Testis (tissue), 5 donors: ENCODE measurements at places on chromosomes 2 and 18. TPM values are rescaled to one million over a fixed set of nuclear protein-coding genes. Genes with fewer than 3 reads are reported as not detected.

Gene RAPGEF4
- 42.6 TPM for total RNA-seq

Gene IL36B
- total RNA-seq, result not detected

Gene OSR1
- total RNA-seq, result 8.9 TPM

Gene IFIH1
- total RNA-seq, result 12.8 TPM

DNA sequence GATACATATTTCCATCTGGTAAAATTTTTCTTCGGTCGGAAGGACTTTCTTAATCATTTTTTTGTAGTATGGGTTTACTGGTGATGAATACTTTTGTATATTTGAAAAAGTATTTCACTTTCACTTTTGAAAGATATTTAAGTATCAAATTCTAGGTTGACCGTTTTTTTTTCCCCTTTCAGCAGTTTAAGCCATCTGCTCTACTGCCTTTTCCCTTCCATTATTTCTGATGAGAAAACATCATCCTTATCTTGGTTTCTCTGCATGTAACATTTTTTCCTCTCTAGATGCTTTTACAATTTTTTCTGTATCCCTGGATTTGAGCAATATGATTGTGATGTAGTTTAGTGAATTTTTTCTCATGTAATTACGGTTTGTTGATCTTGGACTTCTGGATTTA, 87.0 kb downstream of the MTX2 start:
- DNase-seq, result no peak

- no peak for DNase-seq
Measured at GRCh38 chr18:76626991-76627390, 131.9 kb upstream of the ZNF516 start.

GRCh38 chr2:105774781-105775337, 30.1 kb downstream of the NCK2 start:
- DNase-seq, result no peak

DNA sequence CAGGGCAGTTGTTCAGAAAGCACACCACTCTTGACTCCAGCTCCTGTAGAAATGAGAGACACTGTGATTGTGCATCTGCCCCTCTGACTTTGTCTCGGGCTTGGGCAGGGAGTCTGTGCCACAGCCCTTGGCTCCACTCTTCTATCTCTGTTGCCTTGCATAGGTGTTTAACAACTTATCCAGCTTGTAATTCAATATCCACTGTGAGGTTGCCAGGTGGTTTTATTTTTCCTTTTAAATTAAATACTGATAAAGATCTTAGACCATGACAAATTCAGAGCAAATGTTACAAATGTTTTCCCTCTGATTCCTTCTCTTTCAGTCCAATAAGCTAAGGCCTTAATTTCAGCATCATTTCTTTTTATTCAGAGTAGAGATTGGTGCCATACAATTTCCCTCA, 421.7 kb downstream of the STK39 start:
- DNase-seq, result no peak

DNA sequence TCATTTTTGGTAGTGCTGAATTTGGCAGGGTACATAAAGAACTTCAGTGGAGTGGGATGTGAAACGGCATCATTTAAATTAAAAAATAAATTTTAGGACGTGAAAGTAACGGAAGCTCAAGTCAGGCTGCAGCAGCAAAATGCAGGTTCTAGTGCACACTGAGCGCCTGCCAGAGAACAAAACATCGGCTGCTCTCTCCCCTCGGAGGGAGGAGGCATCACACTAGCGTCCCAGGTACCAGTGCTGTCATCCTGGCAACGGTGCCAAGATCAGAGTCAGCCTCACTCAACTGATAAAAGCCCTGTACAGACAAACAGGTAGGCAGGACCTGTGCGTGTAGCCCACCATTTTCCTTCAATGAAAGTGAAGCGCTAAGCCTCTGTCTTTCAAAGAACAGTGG, 261.5 kb downstream of the PTGR3 start:
- DNase-seq, result no peak

GRCh38 chr18:69948919-69949537, 1.4 kb upstream of the CD226 start:
- peak; percentile 82 for DNase-seq

DNA sequence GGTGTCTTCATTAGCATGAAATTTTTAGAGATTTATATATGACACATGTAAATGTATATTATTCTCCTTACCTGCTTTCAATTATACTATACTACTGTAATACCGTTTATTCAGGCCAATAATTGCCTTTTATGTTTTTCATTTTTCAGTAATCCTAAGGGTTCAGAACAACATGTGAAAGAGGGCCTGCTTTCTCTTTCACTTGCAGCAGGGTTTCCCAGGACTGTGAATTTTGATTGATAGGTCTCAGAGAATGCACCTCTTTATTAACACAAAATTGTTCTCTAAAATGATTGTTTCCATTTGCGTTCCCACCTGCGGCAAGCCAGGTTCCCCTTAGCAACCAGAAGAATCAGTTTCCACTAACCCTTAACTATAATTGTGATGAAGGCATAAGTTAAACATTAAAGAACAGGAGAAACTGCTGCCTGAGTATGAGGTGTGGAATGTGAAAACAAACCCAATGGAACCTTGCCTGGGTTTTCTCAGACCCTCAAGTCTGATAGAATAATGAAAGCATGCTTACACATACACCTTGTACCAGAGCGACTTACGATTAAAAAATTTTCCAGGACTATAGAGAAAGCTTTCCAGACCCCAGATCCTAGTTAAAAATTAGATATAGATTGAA, 1591.2 kb upstream of the LRRTM1 start:
- DNase-seq, result no peak

DNA sequence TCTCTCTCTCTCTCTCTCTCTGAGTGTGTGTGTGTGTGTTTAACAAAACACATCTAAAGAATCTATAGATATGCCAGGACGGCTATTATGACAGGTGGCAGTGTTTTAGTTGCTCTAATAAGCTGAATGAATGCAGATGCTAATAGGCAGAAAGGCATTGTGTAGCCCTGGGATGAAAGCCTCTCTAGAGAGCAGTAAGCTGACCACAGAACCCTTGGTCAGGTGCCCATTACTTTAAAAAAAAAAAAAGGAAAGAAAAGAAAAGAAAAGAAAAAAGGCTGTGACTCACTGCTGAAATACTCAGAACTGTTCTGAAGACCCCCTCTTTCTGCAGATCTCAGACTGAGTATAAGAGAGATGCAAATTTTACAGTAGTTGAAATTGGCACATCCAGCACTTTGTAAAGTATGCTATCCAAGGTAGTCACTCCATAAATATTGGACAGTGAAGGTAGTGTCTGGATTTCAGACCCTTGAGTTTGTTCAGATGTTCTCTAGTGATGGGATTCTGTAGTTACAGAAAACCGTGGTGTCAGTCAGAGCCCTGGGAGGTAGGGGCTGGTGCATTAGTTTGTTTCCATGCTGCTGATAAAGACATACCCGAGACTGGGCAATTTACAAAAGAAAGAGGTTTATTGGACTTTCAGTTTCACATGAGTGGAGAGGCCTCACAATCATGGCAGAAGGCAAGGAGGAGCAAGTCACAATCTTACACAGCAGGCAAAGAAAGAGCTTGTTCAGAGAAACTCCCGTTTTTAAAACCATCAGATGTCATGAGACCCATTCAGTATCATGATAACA, 30.9 kb downstream of the OSBPL6 start:
- no peak for DNase-seq

GRCh38 chr2:15560988-15561573, at the start of gene NBAS:
NBAS (minus strand) TSS chr2:15561334; CDS start chr2:15561304, 30 bp downstream.
- DNase-seq, result peak; percentile 93

- DNase-seq, result peak; percentile 13
Measured at GRCh38 chr2:231931481-231931915, 5.3 kb upstream of the NPPC start.

DNA sequence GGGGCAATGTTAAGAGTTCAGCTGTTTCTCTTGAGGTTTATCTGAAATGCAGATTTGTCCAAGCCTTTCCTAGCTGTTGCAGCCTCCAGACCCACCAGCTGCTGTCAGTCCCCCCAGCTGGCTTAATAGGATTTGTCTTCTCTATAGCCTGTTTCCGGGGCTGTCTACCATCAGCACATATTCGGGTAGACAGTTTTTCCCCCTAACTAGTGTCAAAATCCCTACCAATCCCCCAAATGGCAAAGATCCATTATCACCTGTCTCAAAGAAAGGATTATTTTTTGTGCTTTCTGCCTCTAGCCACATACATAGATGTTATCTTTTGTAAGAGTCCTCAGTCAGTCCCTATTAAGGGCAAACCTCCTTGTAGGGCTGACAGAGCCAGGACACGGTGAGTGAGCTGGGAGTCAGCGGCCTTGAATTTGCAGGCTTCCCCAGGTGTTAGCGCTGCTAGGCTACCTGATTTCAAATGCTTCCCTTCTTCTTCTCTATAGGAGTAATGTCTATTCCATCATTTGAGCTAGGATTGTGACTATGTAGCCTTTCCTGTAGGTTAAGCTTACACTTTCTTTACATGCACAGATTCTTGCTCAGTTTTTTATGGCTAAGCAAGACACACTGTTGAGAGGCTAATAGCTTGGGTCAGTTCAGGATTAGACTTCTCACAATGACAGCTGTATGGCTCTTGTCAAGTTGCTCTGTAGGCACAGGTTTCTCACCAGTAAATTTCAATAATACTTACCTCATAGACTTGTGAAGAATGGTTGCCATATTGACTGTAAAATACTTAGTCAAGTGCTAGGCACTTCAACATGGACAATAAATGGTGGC, 171.1 kb upstream of the UNC80 start:
- no peak for DNase-seq

DNA sequence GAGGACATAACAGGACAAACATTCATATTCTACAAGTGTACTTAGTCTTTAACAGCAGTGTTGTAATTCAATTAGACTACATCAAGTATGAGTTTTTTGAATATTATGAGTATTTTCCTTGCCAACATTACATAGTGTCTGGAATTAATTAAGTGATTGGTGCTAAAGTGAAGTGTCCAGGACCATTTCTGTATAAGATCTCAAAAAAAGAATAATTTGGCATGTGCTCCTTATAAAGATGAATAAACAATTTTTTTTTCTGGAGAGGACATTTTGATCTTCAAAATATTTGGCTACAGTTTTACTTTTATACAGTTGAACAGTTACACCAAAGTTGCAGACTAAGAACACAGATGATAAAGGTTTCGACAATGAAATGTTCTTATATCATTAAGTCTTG, 15.1 kb upstream of the EPB41L3 start:
- no peak for DNase-seq

- no peak for DNase-seq
Measured at GRCh38 chr2:70870790-70871189, 35.2 kb upstream of the CD207 start.

DNA sequence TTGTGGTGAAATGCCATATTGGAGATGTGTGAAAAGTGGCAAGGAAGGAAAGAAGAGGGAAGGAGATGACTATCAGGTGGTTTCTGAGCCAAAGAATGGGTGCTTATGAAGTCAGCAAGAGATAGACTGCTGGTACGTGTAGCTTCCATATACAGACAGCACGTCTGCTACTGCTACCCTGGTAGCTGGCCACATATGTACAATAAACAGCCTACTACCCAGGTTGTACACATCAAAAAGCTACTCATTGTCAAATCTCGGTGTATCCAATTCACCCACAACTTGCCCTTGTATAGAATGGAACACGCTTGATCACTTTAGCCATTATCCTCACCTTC, 761.8 kb downstream of the LRRTM4 start:
- DNase-seq, result no peak

DNA sequence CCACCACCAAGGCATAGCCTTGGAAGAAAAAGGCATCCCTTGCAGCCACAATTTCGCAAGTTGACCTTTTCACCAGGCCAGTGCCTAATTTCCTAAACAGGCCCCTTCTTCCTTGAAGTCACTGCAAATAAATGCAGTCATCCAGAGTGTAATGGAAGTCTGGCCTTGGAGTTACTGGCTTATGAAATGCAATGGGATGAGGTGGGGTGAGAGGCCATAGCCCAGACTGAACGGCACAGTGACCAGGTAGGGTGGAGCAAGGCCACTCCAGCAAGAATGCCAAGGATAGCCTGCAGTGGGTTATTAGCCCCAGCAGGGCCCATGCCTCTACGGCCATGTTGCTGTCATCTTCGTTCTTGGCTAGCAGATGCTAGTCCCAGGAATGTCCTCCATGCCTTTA, 68.4 kb downstream of the BCL11A start:
- DNase-seq, result no peak

DNA sequence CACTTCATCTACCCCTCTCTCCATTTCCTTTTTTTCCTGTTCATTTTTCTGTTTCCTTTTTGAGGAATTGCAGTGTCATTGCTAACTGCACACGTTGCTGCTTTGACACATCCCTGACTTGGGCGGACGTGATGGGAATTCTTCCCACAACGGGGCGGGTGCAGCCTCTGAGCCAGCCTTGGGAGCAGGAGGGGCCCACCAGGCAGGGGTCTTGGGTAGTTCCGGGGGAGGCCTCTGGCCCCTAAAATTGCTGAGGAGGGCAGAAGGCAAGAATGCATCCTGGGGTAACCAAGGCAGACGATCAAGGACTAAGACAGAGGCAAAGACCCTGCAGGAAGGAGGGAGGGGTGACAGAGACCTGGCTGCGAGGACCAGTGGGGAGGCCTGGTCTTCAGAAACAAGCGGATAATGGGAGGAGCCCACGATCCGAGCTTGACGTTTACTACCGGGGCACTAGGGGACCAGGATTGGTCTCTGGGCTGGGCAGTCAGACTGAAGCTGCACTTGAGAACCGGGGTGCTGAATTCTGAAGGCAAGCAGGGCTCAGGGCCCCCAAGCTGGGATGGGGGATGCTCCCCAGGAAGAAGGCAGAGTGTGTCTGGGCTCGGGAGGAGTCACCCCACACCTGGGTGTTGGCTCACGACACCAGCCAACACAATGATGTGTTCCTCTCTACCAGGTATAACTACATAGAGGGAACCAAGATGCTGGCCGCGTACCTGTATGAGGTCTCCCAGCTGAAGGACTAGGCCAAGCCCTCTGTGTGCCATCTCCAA, 14.8 kb upstream of the CNDP1 start:
- DNase-seq, result no peak

GRCh38 chr2:62099050-62099449, 96.9 kb upstream of the B3GNT2 start:
- no peak for DNase-seq

- DNase-seq, result no peak
Measured at GRCh38 chr2:30935795-30936194, 128.5 kb upstream of the CAPN13 start.

DNA sequence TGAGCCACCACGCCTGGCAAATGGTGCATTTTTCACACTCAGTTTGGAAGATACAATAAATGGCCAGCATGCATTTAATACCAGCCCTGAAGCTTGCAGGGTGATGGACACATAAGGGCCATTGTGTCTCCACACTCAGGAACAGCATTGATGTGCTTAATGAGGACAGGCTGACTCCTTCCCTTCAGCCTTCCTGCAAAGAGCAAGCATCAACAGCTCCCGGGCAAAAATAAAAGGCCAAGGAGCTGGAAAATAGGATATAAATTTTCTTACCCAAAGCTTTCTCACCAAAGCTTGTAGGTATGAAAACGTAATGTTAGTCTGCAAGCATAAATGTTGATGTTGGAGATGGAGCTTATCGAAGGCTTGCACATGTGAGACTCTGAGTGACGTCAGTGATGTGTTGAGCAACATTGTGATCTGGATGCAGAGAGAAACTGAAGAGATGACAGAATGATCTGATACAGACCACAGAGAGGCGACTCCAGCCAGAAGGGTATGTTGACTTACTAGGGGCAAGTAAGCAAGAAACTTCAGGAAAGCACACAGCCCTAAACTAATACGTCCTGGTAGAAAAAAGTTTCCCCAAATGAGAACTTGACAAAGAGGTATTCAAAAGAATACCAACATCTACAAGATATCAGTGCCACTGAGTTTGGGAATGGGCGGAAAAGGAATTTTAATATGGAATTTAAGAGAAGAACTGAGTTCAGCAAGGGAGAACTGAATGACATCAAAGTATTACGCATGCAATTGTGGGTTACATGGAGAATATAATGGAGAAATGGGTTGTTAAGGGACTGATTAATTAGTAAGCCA, 256.5 kb downstream of the TGIF1 start:
- no peak for DNase-seq
